ENCODE measurements at places on chromosomes 12 and 14. TPM values are rescaled to one million over a fixed set of nuclear protein-coding genes. Genes with fewer than 3 reads are reported as not detected.

The ART4 gene
- total RNA-seq = 0.17 TPM

The INHBC gene
- not detected for total RNA-seq

The TAS2R8 gene
- total RNA-seq = 0.11 TPM

The ANO2 gene
- 11.7 TPM for total RNA-seq

The RPGRIP1 gene
- total RNA-seq = 0.33 TPM

The KCNC2 gene
- 3.2 TPM for total RNA-seq

The ZFHX2 gene
- 4.9 TPM for total RNA-seq

All from spinal cord (tissue), 10 donors.